ENCODE measurements at places on chromosomes 4 and X. TPM values are rescaled to one million over a fixed set of nuclear protein-coding genes. Genes with fewer than 3 reads are reported as not detected.

Gene CTAG2
- total RNA-seq = not detected

Gene KIAA1210
- total RNA-seq = 0.09 TPM

Gene MAGEA6
- not detected for total RNA-seq

Gene DCAF8L2
- not detected for total RNA-seq

Gene TSPAN6
- 14.0 TPM for total RNA-seq

Gene BMPR1B
- total RNA-seq = 12.5 TPM

Gene HPF1
- total RNA-seq = 37.7 TPM

Measured in thymus (tissue), 14 donors.